Body of pancreas (tissue), 4 donors: ENCODE measurements at places on chromosomes 5 and 9.
A peak's percentile ranks its signal among the peaks of the same experiment; 100 is the strongest.

- no peak for DNase-seq
These were observed 128.5 kb upstream of the FAM174A start for GRCh38 chr5:100406640-100407039.

DNA sequence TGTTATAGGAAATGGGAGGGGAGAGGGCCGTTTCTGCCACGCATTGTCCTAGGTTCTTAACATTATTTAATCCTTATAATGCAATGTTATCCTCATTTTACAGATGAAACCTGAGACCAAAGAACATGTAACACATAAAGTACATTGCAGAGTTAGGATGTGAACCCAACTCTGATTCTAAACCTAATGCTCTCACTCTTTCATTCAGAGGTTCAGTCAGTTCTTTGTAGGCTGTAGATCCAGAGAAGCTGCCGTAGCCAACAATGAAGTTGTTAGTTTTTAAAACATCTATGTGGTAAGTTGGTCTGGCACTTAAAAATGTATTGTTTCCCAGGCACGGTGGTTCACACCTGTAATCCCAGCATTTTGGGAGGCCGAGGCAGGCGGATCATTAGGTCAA, 10.5 kb upstream of the PSMD5 start:
- no peak for DNase-seq

GRCh38 chr9:87382900-87383299, 114.8 kb upstream of the DAPK1 start:
- DNase-seq = no peak

DNA sequence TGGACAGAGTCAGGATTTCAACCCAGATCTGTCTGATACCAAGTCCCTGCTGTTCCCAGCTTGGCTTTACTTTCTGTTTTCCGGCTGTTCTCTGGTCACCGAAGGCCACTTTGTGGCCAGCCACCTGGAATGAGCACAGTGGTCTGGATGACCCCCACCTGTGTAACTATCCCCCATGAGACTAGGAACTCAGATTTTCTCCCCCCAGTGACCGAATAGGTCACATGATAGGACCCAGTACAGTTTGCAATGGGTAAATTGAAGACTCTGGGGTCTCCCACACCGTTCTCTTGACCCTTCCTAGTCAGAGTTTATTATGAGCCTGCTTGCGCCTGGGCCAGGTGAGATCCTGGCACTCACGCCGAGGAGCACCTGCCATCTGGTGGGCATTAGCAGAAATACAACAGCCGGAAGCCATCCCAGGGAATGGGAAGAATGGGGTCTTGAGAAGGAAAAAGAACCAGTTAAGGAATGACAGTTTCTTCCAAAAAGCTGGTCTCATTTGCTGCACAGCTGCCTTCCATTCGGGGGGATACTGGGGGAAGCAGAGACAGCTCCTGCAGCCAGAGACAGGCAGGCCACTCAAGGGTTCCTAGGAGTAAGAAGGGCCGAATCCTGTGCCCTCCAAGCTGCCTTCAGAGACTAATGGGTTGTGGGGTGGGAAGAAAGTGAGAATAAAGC, 7.1 kb downstream of the PHYHD1 start:
- DNase-seq = peak; percentile 61

DNA sequence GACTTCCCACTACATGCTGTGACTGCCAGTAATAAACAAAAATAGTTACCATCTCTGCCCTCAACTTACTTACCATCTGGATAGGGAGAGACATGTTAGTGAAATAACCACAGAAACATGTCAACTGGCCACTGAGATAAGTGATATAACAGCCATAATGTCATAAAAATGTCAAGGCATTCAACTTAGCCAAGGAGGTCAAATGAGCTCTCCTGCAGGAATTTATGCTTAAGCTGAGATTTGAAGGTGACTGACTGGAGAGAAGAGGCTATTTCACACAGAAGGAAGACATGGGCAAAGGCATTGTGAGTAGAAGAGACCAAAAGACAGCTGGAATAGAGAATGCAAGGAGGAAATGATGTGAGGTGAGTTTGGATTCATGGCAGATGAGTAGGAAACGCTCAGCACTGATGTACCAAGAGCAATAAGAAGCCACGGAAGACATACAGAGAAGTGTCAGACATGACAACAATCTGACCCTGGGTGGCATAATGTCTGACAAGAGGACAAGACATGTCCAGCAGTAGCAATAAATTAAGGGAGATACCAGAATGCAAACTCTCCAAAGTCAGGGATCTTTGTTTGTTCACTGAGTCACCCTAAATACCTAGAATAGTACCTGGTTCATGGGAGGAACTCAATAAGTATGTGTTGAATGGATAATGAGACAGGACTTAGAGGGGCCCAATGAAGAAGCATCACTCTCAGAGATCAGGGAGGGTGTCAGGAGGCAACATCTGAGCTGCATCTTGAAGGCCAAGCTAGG, 318.8 kb downstream of the ACTL7B start:
- no peak for DNase-seq

DNA sequence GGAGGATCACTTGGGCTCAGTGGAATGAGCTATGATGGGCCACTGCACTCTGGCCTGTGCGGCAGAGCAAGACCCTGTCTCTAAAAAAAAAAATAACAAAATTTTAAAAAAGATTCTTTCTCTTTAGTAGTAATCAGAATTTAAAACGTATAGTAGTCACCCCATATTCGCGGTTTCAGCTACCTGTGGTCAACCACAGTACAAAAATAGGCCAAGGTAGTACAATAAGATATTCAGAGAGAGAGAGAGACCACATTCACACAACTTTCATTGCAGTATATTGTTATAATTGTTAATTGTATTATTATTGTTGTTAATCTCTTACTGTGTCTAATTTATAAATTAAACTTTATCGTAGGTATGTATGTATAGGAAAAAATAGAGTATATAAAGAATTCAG, 18.7 kb downstream of the INIP start:
- no peak for DNase-seq

DNA sequence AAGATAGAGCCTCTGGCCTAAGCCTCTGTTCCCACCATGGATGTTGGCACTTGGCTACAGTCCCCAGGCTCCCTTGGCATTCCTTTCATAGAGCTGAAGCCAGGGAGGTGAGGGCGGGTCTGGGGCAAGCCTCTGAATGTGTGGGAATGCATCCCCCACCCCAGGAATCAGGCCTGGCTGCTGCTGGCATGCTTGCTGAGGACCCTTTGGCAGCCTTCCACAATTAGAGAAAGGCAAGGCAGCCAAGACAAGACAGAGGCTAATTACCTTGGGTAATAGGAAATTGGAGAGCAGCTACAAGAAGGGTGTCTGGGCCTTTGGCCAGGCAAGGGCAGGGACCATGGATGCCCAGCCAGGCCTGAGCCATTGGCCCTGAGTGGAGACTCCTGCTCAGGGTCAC, 204.4 kb upstream of the TRIM32 start:
- no peak for DNase-seq

DNA sequence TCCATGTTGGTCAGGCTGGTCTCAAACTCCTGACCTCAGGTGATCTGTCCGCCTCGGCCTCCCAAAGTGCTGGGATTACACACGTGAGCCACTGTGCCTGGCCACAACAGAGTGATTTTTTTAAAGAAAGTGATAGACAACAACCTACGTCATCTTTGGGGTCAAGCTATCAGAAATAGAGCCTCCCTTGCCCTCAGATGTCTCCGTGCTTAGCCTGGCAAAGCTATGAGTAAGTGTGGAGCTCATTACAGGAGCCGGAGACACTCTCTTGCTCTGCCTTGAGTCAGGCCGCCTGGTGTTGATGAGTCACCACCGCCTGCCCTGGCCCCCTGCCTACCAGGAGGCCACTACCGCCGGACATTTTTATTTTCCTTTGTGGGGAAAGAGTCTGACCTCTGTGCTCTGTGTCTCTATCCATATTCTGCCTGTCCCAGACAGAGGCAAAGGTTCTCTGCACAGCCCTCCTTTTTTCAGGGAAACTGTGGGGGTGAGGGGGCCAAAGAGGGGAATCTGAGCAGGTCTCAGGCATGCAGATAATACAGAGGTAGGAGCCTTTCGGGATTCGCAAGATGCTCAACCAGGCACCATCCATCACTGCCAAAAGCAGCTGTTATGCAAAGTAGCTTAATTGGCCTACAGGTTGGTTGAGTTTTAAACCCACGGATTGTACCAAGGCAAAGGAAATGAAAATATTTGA, 123.7 kb upstream of the CPEB4 start:
- DNase-seq = peak; percentile 87

DNA sequence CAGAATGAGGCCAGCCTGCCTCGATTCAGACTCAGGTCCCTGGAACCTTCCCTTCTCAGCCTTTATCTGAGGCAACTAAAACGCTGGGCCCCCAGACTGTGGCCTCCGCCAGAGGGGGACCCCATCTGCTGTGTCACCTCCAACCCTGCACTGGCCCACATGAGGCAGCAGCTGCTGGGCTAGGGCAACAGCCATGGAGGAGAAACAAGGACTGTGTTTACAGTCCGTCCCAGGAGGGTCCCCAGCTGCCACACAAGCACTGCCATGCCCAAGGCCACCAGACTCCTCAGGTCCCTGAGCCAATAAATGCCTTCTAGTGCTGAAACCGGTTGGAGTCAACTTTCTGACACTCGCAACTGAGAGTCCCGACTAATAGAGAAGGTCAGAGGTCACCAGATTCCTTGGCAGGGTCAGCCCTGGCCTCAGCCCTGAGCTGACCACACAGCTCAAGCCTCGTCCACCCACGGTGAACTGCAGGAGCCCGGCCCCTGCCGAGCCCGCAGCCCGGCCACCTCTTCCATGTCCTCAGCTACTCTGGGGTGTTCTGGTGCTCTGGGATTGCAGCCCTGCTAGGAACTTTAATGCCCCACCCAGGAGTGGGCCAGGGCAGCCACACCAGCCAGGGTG, 77.0 kb downstream of the ZNF354C start:
- no peak for DNase-seq

DNA sequence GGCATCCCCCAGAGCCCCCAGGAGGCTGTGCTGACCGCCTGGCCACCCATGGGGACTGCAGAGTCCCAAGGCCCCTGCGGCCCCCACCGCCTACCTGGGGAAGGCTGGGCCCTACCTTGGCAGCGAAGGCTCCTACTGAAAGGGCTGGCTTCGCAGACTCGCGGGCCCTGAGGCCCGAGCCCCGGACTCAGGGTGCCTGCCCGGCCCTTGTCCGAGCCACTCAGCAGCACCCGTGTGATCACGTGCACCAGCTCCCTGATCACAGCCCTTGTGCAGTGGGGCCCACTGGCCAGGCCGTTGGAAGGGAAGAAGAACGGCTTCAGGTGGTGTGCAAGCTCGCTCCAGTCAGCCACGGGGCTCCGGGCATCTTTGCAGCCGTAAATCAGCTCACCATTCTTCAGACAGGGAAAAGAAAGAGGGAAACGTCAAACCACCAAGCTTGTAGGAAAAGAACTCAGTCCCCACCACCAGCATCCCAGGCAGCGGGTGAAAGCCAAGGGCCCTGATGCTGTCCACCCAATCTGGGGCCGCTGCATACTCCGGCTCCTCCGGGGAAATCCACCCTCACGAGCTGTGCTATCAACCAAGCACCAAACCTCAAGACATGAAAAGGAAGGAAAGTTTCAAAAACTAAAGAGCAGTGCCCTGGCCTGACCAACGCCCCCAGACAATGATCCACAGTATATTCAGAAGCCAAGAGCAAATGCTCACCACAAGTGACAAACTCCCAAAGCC, 31.9 kb downstream of the IPPK start:
- no peak for DNase-seq

DNA sequence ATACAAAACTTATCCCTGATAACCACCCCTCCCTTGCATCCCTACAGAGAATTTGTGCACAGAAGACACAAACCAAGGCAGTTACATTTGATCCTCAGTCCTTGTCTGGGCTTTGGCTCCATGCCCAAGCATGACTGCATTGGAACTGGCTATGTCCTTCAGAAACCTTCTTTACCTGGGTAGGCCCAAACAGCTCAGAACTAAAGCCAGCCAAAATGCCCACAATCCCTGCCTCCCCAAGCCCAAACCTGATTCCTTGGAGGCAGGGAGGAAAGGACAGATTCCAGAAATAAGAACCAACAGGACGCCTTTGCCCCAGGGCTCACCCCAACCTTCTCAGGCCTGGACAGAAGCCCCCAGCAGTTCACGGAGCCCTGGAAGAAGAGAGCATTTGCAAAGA, 8.2 kb downstream of the IL17B start:
- peak; percentile 60 for DNase-seq
